T-helper 22 cell (primary cell): ENCODE measurements at places on chromosomes 4 and X.

DNA sequence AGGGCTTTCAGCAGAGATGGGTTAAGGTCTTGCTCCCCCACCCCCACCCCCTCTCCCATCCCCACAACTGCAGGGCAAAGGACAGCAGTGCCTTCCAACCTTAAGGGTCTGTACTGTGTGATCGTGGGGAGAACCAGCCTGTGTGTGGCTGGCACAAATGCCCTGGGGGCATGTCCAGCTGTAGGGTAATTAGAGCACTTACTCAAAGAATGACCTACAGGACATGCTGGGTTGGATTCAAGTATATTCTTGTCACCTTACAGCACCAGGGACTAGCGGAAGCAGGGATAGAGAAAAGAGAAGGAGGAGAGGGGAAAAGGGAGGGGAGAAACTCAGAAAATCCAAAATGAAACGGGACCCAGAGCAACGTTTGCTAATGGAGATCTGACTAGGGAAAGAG, 191.3 kb upstream of the GATB start:
- no peak for DNase-seq

- no peak for DNase-seq
Measured at GRCh38 chr4:25113915-25114904, 46.0 kb downstream of the SEPSECS start.

DNA sequence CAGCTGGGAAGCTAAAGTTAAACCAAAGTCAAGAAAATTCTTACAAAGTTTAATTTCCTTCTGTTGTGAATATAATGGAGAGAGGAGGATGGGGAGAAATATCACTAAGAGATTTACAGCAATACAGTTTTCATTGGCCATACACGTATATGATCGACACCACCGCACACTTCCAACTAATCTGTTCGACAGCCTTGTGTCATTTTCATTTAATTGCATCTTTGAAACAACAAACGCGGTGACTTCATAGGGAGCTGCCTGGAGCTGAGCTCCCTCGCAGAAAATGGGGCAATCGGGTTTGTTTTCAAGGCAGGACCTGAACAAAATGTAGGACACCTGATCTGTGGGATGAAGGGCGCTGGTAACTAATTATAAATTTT, 1.3 kb downstream of the PTPN13 start:
- DNase-seq, result no peak

GRCh38 chr4:110505440-110505839, 29.5 kb downstream of the ENPEP start:
- no peak for DNase-seq

DNA sequence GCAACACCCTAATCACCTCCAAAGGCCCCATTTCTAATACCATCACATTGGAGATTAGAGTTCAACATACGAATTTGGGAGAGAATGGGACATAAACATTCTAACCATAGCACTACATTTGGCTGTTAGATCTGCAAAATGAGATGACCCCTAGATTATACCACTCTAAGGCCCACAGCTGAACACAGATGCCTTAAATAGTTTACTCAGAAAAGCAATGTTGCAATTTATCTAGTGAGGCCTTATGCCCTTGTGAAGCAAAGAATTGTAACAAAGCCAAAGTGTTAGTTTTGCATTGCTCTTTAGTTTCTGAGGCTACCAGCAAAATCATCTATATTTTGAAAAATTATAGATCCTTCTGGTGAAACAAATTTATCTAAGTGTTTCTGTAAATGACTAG, 31.6 kb upstream of the ARHGEF6 start:
- no peak for DNase-seq

DNA sequence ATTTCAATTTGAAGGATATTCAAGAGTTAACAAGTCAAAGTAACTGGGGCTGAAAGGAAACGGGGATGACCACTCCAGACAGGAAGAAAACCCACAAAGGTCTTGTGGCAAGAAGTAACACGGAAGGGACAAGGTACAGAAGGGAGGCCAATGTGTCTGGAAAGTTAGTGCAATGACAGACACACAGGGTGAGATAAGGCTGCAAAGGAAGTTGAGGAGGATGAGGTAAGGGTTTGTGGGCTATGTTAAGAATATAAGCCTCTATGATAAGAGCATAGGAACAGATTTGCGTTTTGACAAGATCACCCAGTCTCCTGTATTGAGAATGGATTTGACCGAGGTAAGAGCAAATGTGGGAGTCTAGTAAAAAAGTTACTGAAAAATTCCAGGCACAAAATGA, 21.9 kb upstream of the EMCN start:
- no peak for DNase-seq

DNA sequence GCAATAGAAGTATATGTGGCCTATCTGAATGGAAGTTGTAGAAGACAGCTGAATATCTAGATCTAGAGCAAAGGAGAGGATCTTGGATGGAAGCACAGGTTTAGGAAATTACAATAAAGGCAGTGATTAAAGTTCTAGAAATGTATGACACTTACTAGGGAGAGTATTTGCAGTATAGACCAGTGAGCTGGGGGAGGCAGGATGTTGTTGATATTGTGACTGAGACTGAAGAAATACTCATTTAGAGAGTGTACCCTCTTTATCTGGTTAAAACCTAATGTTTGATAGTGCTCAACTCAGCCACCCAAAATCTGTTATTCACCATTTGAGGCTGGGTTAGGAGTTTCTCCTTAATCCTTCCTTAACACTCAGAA, 439.5 kb downstream of the GRXCR1 start:
- DNase-seq, result no peak

GRCh38 chrX:79138658-79139241, 5.7 kb upstream of the GPR174 start:
- no peak for DNase-seq

DNA sequence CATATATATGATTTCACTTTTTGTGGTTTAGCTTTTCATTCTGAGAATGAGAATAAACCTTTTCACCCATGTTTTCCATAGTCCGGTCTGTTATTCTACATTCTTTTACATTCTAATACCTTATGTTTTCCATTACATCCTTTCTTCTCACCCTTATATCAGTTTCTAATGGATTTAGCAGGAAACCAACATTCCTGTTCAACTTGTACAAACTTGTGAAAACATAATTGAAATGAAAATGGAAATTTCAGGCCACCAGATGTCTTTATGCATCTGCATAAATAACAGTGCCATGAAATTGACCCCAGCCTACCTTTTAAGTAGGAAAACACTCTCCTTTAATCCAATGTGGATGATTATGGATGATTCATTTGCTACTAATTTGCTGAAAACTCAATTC, 494.8 kb upstream of the ZFP42 start:
- no peak for DNase-seq

DNA sequence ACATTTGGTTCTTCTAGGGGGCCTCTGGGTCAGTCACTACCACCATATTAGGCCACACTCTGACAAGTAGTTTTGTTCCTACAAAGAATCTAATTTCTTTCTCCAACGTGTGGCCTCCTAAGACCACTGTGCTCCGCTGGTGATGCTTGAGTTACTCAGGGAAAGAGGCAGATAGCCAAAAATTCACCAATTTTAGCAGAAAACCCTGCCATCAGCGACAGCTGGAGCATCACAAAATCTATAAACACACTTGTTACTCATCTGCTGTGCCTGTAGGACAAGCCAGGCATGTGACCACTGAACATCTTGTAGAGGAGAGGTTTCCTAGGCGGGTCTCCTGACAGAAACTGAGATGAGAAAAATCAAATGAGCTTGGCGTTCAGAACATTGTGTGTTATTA, 105.4 kb downstream of the SYNPO2 start:
- DNase-seq, result no peak

GRCh38 chr4:141207961-141208360, 12.7 kb upstream of the ZNF330 start:
- DNase-seq, result no peak

GRCh38 chr4:129387666-129388065, 291.7 kb downstream of the C4orf33 start:
- no peak for DNase-seq

- no peak for DNase-seq
Measured at GRCh38 chrX:7351926-7352325, 204.0 kb upstream of the PUDP start.

DNA sequence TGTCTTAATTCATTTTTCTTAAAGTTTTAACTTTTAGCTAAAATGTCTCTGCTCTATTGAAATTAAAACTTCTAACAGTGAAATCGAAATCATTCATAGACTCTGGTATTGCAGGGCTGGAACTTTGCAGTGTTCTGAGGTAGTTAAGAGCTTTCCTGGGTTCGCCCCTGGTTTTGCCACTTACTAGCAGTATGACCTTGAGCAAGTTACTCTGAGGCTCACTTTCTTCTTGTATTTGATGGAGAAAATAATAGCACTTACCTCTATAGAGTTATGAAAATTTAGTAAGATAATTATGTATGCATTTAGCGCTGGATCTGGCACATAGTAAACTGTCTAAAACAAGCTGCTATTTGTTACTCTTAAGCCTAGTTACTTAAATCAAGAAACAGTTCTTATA, 1.7 kb downstream of the SLAIN2 start:
- no peak for DNase-seq

GRCh38 chr4:40720916-40721315, 28.8 kb upstream of the NSUN7 start:
- no peak for DNase-seq

- no peak for DNase-seq
Measured at GRCh38 chr4:156073976-156074375, 120.3 kb upstream of the CTSO start.

DNA sequence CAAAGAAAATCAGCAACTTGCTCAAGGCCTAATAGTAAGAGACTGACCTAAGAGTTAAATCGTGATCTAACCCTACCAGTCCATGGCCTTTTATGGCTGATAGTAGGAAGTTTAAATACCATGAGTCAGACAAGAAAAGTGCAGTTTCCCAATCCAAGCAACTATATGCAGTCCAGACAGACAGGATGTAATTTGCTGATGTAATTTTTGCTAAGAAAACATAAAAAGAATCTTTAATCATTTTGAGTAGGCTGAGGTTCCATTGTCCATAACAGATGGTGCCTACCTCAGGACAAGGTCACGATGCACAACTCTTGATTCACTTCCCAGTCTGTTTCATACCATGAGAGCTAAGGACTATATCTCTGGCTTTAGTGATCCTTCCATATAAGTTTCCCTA, 317.5 kb upstream of the GRIA3 start:
- DNase-seq, result no peak

DNA sequence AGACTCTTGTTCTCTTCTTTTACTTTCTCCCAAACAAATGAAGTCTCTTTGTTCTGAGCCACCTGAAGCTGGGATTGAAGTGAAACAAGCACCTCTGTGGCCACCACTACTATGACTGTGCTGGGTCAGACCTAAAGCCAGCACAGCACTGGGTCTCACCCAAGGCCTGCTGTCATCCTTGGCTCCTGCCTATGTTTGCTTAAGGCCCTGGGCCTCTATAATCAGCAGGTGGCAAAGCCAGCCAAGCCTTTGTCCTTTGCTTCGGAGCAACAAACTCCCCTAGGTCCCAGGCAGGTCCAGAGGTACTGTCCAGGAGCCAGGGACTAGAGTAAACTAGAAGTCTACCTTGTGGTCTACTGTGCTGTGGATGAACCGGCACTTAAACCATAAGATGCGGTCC, 220.6 kb upstream of the ARSJ start:
- no peak for DNase-seq

DNA sequence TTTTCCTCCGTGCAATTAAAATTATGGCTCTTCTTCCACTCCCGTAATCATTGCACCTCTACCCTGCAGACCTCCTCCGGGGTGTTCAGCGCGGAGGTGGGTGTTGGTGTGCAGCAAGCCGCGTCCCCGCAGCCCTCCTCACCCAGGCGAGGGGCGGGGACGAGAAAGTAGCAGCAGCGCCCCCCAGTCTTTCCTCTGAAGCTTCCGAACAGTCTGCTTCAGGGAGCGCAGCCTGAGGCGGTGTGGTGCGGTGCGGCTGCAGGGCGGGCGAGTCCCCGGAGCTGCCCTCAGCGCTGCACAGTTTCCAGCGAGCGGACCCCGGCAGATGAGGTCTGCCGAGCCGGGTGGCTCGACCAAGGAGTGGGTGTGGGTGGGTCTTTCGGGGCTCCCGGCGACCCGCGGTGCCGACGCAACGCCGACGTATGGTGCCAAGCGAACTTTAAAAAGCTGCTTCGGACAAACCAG, at the start of gene FRAS1:
FRAS1 (plus strand) TSS at position 189 of the 465 bp plus-strand sequence. CDS start 687 bp downstream, outside the sequence.
- no peak for DNase-seq

GRCh38 chrX:10356979-10357378, 200.2 kb downstream of the CLCN4 start:
- no peak for DNase-seq

DNA sequence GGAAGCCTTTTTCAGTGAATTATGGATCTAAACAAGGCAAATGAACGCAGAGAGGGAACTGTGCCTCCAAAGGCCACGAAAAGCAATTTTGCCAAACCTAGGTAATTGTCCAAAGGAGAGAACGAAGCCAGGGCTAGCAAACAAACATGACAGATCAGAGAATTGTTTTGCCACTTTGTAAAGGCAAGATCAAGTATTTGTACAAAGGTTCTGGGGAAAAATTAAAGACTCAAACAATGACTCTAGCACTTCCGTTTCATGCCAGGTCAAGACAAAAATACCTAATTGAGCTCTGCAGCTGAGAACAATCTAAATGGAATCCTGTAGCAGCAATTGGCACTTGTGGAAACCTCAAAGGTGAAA, 8.5 kb downstream of the RBM47 start:
- DNase-seq, result no peak

GRCh38 chr4:127124919-127125318, 507.8 kb upstream of the INTU start:
- DNase-seq, result no peak

GRCh38 chr4:174406383-174406782, 115.9 kb downstream of the HPGD start:
- no peak for DNase-seq

DNA sequence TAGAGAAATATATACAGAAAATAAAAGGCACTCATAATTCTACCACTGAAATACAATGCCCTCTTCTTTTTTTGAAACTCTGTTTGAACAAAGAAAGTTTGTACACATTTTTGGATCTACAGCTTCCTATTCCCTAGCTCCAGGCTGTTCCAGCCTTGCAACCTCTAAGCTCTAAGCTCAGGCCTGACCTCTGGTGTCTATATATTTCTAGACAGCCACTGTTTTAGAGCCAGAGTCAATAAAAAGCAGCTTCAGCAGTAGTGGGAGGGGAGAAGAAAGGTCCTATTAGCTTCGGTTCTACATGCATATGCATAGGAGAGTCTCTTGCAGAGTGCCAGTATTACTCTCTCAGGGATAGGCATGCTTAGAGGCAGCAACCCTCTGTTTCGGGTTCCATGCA, 39.7 kb downstream of the CLDN2 start:
- no peak for DNase-seq
